ENCODE measurements at places on chromosomes 11 and 22. TPM values are rescaled to one million over a fixed set of nuclear protein-coding genes. Genes with fewer than 3 reads are reported as not detected.

TPBGL gene
- total RNA-seq, result 0.20 TPM

H19 gene
- total RNA-seq, result not detected

SLC22A12 gene
- total RNA-seq, result not detected

GRCh38 chr22:47102648-47103047 is 340.2 kb downstream of the TBC1D22A start:
- DNase-seq, result no peak

- no peak for DNase-seq
Measured at GRCh38 chr11:43934601-43935423, 7.6 kb upstream of the C11orf96 start.

GRCh38 chr11:44858796-44859527 is 91.7 kb downstream of the TP53I11 start:
- no peak for DNase-seq

CCDC88B gene
- total RNA-seq, result 74.5 TPM

DNA sequence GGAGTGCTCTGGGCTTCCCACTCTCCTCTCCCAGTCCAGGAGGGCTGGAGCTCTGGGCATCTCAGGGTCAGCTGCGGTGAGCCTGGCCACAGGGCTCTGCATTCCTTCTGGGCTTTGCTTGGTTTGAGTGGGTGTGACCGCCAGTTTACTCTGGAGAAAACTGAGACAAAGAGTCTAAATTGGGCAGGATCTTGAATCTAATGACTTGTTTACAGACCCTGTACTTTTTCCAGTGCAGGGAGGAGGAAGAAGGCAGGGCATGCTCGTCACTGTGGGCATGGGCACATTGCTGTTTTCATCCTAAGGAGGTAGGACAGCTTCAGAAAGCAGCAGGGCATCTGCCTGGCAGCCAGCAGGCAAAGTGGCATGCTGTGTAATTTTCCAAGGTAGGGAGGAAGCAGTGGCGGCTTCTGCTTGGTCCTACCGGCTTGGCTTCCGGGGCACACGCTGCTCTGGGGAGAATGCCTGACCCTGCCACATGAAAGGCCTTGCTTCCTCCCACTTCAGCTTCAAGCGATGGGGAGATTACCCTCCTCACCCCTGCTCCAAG is 22.9 kb downstream of the FLI1 start:
- DNase-seq, result peak; percentile 63

DNA sequence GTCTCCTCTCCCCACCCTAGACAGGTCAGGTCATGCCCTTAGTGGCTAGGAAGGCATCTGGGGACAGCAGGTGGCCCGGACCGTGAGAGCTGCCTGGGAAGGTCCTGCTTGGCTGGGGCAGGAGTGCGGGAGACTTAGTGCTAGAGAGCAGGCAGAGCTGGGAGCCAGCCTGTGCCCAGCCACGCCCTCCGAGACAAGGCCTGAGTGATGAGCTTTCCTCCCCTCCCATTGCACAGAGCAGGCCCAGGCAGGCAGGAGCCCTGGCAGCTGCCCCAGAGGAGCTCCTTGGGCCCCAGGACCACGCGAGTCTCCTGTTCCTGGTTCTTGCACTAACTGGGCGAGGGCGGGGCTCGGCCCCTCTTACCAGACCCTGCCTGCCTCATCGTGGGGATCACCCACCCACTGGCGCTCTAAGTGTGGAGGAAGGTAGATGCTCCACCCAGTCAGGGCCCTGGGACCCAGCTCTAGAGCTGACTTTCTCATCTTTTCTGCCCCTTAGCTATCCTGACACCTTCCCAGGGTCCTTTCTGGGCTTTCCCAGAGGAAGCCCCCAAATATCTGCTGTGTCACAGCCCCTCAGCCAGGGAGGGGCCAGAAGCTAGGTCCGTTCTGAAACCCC is 44.9 kb downstream of the MACROD1 start:
- DNase-seq, result no peak

DNA sequence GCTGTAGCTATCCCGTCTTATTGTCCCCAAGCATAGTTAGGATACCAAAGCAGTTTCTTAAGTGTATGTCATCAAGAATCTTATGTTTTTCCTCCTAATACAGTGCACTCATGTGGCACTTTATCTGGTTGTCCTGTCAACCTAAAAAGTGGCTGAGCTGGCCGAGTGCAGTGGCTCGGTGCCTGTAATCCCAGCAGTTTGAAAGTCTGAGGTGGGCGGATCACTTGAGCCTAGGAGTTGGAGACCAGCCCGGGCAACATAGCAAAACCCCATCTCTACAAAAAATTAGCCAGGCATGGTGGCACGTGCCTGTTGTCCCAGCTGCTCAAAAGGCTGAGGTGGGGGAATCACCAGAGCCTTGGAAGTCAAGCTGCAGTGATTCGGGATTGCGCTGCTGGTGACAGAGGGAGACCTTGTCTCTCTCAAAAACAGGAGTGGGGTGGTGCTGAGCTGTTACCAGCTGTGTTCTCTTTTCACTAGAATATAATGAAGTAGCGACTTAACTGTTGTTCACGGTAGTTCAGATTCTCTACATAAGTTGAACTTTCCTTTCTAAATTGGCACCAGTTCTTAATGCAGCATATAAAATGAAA is 48.1 kb downstream of the EP300 start:
- DNase-seq, result no peak

DNA sequence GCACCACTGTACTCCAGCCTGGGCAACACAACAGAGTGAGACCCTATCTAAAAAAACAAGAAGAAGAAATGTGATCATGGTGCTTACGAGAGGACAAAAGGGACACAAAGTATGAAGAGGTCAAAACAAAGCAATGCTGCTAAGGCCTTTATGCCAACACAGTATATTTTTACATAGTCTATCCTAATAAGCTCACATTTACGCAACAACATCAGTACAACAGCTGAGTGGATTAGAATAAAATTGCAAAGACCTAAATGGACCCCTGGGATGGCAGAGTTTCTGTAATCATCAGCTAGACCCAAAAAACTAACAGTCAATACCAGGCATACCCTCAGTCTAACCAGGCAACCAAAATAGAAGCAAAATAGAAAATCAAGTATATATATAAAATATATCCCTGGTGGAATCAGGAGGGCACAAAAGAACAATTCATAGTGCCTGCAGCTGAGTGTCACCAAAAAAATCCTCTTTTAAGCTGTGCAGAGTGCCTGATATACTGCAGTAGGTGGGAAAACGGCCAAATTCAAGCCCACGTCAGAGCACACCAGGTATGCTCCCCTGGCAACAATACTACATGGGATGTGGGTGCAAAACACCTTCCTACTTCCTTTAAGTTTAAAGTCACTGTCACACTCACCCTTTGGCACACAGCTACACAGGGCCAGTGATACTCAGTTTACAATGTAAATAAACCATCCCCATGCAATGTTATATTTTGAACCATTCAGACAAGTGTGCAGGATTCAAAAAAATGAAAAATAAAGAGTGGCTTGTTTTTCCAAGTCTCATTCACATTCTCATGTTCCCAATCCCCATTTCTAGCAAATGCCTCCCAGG is 57.8 kb downstream of the RBFOX2 start:
- no peak for DNase-seq

DNA sequence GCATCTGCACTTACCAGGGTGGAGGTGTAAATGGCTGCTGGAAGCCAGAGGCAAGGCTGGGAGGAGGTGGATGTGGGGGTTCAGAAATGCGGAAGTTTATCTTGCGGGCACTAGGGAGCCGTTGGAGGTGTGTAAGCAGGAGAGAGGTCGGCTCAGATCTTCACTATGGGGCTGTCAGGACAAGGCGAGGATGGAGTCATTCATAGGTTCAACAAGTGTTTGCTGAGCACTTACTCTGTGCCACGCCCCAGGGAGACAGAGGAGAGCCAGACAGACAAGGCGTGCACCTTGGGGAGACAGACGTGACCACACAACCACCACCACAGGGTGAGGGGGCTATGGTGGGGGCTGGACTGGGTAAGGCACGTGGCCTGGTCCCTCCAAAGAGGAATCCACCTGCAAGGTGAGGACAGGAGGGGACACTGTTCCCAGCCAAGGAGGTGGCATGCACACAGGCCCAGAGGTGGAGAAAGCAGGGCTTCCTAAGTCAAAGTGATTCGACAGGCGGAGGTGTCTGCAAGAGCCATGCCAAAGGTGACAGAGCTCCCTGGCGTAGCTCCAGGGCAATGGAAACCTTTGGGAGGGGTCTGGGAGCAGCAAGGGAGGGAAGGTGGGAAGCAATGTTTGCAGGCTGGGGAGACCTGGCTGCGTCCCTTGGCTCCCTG is 30.8 kb upstream of the TCF20 start:
- DNase-seq, result no peak

DNA sequence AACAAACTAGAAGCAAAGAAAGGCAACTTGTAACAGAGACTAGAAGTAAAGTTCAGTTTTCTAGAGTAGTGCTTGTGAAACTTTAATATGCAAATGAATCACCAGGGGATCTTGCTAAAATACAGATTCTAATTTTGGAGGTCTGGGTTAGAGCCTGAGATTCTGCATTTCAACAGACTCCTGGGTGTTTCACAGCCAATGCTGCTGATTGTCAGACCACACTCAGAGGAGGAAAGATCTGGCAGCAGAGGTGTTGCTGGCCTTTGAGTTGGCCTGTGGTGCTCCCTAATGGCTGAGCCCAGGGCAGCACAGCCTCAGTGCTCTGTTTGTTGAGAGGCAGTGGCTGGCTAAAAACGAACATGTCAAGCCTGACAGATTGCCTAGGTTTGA is 5.4 kb downstream of the CRY2 start:
- DNase-seq, result no peak

DNA sequence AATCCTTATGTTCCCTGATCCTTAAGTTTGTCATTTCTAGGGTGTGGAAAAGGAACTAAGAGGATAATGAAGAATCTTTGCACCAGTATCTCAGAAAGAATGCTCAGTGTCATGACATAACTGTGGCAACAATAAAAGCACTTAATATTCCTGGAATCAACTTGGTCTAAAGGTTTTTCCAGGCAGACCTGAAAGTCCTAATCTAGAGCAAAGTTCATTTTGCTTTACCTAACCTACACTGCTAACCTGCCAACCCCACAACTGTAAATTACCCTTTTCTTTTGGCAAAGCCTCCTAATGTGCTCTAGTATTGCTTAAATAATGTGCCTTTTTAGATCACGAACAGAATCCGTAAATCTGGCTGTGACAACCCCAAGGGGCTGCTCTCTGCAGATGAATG is 82.5 kb downstream of the AMBRA1 start:
- DNase-seq, result no peak

DNA sequence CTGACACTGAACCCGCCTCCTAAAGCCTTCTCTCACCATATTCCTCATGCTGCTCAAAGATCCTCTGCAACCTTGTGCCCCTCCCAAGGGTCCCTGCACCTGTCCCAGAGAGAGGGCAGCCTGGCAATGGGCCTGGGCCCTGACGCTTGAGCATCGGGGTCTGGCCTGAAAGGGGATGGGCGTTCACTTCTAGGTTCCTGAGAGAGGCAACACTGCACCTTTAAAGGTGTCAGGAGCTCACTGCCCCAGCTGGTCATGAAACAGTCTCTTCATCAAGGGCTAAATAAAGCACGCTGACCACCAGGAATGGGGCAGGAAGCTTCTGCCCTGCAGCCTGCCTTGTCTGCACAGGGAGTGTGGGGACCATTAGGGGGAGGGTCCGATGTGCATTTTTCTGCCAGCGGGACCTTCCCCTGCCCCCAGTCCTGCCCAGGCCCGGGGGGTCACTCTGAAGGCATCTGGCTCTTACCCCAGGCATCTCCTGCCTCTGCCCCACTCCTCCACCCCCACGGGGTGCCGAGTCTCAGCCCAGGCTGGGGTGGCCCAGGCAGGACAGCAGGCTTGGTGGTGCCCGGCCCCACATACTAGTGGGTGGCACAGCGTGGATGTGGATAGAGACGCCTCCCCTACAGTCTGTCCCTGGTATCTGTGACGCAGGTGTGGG is 3.5 kb downstream of the C11orf21 start:
- no peak for DNase-seq

KCTD14 gene
- 0.50 TPM for total RNA-seq

MRGPRX4 gene
- total RNA-seq, result not detected

GGT1 gene
- 12.3 TPM for total RNA-seq

C11orf42 gene
- not detected for total RNA-seq

DNA sequence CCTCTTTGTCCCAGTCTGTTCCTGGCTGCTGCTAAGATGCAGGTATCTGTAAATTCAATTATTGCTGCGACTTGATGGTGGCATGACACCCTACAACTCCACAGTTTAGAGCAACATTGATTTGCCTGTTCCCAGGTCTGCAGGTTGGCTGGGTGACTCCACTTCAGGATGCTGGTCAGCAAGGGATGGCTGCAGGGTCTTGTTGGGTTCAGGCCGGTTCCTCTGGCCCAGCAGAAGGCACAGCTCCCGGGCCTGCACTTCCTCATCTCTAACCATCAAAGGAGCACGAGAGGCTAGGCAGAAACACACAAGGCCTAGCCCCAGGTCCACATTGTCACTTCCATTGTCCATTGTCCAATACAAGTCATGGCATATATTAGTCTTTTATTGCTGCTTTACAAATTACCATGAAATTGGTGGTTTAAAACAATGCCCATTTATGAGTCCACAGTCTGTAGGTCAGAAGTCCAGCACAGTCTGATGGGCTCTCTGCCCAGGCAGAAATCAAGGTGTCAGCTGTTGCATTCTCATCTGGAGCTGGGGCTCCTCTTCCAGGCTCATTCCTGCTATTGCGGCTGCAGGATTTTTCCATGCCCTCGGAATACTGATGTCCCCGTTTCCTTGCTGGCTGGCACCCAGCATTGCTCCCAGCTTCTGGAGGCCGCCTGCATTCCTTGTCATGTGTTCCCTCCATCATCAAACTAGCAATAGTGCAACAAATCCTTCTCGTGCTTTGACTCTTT is 96.6 kb upstream of the LMO1 start:
- no peak for DNase-seq

F2 gene
- not detected for total RNA-seq

MAPK1 gene
- 106 TPM for total RNA-seq

NEFH gene
- 8.7 TPM for total RNA-seq

DNA sequence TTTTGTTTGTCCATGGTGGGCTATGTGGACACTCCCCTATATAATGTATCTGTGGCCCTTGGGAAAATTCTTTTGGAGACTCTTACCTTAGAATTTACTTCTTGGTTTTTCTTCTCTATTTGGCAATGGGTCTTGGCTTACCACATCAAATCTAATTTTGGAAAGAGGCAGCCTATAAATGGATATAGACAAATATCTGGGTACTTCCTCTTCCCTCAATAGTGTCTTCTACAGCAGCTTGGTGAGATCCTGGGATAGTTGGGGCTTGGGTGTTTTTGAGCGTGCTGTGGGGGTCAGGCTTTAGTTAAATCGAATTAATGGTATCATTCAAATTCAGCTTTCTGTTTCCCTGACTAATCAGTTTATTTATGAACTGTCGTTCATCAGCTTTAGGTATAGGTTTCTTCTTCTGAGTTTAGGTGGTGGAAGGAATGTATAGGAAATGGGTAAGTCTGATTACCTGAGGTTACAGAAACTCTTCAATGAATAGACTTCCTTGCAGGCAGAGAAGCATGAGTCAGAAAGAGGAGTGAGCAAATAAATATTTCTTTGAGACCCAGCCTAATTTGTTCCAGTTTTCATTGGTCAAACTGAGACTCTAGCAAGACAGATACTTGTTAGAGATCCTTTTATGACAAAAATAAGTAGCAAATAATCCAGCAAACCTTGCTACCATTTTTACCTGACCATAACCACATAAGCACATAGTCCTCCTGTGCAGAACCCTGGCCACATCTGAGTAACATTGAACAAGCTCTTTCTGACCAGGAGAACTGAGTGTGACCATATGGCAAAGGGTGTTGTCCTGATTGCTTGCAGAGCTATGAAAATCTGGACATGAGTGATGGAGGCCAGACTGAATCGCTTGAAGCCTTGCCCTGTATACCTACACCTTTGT is 68.6 kb upstream of the SORL1-AS1 start:
- no peak for DNase-seq

- DNase-seq, result no peak
Measured at GRCh38 chr11:116099541-116099940, 595.3 kb upstream of the CADM1 start.

USH1C gene
- total RNA-seq, result not detected

INPPL1 gene
- 71.2 TPM for total RNA-seq

- DNase-seq, result no peak
Measured at GRCh38 chr22:42922374-42923191, 65.5 kb upstream of the ARFGAP3 start.

NNMT gene
- total RNA-seq, result not detected

Data from activated naive CD8-positive, alpha-beta T cell treated with anti-CD3 and anti-CD28 coated beads for 36 hours (primary cell).